Stimulated activated CD4-positive, alpha-beta T cell treated with anti-CD3 and anti-CD28 coated beads, TNF-alpha, amount 100 ng/mL, for 24 hours (primary cell): ENCODE measurements at places on chromosomes 4 and X.
A peak's percentile ranks its signal among the peaks of the same experiment; 100 is the strongest.

DNA sequence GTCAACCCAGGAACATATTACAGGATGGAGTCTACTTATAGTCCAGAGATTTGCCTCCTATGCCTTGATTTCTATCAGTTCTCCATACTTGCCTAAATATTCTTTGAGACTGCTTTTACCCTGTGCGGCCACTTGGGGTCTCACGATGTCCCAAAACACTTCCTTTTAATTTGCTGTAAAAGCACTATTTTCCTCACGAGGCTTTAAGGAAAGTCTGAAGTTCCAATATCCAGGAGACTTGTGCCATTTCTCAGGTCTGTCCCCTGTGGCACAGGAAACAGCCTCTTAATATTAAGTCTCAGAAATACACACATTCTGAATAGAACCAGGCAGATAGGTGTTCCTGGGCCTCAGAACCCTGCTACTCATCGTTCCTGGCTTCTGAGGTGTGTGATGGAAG is 142.9 kb downstream of the TMEM164 start:
- DNase-seq = no peak

- no peak for DNase-seq
Measured at GRCh38 chr4:56160636-56161035, 211.9 kb downstream of the CEP135 start.

GRCh38 chrX:110081740-110082139 is 78.8 kb downstream of the TMEM164 start:
- DNase-seq = no peak

GRCh38 chr4:139568206-139568955 is 12.4 kb upstream of the SETD7 start:
- no peak for DNase-seq

DNA sequence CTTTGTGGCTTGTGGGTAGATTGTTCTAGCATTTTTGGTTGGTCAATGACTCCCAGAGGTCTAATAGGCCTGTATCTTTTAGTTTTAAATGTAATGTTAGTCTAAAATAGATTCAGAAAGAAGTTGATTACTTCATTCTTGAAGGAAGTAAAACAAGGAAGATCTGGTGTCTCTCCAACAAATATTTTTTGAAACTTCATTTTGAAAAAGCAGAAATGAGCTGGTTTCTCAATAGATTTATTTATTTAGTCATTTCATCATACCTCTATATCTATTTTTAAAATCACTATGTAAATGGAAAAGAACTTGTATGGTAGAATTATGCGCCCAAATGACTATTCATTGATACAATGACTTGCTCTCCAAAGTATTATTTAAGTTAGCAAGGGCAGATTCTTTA is 7.2 kb downstream of the HTR2C start:
- DNase-seq = no peak

- no peak for DNase-seq
Measured at GRCh38 chrX:47480576-47480975, 2.4 kb downstream of the ZNF41 start.

DNA sequence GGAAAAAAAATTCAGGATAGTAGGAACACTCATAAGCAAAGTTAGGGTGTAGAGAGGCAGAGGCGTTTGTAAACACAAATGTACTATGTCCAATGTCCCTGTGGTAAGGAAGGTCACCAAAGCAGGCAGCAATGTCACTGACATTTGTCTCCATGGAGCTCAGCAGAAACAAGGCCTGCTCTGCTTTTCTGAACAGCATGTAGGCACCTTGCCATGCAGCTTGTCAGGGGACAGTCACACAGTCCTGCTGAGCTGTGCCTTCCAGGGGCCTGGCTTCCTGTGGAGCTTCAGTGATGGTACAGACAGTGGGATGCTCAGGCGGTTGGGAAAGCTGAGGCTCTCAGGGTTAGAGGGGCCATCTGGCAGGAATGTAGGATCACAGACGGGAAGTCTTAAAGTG is 74.5 kb upstream of the HS3ST1 start:
- DNase-seq = no peak

DNA sequence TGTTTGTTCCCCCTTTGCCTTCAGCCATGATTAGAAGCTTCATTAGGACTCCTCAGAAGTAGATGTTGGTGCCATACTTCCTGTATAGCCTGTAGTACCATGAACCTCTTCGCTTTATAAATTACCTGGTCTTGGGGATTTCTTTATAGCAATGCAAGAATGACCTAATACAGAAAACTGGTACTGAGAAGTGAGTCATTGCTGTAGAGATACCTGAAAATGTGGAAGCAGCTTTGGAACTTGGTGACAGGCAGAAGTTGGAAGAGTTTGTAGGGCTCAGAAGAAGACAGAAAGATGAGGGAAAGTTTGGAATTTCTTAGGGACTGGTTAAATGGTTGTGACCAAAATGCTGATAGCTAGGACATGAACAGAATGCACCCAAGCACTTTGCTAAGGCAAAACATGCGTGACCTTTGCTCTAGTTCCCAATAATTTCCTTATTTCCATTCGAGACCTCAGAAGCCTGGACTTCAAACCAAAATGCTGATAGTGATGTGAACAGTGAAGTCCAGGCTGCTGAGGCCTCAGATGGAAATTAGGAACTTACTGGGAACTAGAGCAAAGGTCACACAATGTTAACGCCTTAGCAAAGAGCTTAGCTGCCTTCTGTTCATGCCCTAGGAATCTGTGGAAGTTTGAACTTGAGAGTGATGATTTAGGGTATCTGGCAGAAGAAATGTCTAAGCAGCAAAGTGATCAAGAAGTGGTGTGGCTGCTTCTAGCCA is 3.0 kb upstream of the USP46 start:
- DNase-seq = no peak

DNA sequence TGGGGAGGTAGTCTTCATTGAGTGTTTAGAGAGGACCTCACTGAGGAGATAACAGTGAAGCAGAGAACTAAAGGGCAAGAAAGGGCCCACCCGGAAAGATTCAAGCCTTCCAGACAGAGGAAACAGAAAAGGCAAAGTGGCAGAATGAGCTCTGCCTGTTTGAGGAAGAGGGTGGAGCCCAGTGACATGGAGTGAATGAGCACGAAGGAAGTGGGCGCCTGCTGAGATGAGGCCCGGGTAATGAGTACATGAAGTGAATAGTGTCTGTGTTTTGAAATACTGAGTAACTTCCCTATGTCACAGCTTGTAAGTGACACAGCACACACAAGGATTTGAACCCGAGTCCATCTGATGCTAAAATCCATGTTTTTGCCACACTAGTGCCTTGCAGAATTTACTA is 32.5 kb upstream of the TLR2 start:
- DNase-seq = peak; percentile 27

DNA sequence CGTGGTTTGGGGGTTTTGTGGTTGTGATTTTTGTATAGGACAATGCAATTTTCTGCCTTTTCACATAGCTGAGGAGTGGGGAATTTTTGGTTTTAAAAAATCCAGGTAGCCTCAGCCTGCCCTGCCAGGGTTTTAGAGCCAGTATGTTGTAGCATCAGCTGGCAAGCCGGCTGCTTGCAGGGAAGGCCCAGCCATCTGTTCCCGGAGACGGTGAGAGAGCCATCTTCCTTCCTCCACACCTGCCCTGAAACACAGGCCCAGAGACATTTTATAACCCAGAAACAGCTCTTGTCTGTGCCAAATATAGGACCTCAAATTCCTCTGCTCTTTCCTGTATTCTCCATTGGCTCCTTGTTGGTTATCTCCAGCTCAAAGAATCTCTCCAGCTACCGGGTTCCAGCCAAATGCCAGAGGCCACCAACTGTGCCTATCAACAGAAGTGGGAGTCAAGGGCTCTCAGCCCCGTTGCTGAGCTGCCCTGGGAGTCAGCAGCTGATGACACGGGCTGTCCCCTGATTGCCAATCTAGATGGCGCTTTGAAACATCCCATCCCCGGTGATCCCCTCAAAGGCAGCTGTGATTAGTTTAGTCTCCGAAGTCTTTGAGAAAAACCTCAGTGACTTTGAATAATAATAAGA is 595.2 kb downstream of the MID1IP1 start:
- no peak for DNase-seq

DNA sequence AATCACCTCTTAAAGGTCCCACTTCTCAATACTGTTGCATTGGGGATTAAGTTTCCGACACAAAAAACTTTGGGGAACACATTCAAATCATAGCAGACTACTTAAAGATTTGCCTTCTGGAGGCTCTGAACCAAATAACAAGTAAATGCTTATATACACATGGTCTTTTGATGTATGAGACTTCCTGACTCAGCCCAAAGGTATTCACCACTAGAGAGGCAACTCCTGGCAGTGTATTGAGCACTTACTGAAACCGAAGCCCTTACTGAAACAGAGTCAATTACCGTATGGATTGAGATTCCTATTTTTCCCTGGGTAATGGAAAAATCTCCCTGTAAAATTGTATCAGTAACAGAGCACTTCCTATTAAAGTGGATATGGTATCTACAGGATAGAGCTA is 45.4 kb downstream of the ZCCHC13 start:
- no peak for DNase-seq

DNA sequence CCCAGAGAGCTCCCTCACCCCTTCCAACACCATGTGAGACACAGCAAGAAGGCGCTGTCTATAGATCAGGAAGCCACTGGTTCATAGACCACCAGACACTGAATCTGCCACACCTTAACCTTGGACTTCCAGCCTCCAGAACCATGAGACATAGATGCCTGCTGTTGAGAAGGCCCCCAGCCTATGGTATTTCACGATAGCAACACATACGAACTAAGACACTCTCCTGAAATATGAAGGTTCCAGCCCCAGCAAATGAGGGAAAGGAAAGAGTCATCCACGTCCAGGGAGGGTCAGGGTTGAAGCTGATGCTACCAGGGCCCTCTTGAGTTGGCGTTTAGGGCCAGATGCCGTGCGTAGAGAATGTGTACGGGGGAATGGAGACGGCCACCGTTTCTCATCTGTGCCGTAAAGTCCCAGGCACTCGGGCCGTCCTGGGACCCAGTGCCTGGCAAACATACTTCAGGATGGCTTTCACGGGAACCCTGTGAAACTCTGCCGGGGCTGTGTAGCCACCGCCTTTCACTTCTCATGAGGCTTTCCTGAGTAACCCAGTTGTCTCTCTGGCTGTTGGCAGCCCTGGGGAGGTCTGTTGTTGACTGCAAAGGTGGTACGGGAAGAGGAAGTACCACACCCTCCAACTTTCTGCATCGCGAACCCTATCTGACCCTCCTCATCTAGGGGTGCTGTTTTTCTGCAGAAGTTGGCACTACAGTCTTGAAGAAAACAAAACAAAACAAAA is 17.7 kb upstream of the P2RY8 start:
- DNase-seq = no peak

GRCh38 chr4:140861359-140862176 is 105.4 kb upstream of the TBC1D9 start:
- DNase-seq = peak; percentile 25

- no peak for DNase-seq
Measured at GRCh38 chrX:150769408-150769807, 76.2 kb downstream of the MTMR1 start.

DNA sequence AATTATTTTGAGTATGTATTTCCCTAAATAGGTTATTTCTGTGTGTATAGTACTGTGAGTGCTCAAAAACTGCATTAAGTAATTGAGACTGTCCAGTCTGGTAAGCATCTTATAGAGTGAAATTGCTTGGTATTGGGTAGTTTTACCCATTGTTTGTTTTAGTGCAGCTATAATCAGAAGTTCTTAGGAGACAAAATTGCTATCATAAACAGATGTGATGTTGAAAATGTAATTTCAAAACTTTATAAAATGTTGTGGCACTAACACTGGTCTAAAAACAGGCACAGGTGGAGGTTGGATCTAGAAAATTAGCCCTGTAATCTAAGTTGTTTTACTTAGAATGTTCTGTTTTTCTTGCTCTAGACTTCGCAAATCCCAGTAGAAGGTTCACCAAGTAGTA is 46.8 kb downstream of the RAPGEF2 start:
- DNase-seq = no peak

DNA sequence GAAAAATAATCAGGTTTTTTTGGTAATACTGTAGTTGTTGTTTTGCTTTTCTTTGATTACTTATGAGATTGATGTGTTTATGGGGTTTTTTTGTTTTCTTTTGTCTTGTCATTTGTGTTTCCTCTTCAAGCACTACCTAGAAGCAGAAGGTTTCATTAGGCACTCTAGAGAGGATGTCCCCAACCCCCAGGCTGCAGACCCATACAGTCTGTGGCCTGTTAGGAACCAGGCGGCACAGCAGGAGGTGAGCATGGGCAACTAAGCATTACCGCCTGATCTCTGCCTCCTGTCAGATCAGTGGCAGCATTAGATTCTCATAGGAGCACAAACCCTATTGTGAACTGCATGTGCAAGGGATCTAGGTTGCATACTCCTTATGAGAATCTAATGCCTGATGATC is 22.9 kb upstream of the NOCT start:
- DNase-seq = no peak

DNA sequence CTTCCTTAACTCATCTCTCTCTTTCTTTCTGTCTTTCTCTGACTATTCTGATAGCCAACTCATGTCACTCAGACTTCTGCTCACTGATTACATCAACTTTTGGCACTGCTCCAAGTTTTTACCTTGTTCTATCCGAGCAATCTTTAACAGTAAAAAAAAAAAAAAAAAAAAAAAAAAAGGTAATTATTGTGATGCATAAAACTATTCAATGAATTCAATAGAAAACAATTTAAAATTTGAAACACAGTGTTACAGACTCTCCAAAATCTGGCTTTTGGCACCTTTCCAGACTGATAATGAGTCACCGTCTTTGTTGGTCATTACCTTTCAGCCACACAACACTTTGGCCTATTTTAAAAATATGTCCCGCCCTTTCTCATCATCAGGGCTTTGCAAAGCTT is 229.5 kb downstream of the GALNTL6 start:
- DNase-seq = no peak

DNA sequence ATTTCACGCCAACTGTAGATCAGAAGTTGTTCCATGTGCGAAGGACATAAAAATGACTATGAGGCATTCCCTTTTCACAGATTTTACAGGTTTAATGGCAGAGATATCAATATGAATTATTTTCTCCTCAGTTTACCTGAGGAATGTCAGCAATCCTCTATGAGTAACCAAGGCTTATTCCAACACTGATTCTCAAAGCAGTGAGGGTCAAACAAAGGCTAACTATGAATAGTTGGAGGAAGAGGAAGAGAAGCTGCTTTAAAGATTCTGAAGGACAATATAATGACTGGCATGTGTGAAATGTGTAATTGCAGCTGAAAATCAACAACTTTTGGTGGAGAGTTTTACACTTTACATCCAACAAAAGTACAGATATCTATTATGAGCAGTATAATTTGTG is 29.1 kb downstream of the NAF1 start:
- no peak for DNase-seq

DNA sequence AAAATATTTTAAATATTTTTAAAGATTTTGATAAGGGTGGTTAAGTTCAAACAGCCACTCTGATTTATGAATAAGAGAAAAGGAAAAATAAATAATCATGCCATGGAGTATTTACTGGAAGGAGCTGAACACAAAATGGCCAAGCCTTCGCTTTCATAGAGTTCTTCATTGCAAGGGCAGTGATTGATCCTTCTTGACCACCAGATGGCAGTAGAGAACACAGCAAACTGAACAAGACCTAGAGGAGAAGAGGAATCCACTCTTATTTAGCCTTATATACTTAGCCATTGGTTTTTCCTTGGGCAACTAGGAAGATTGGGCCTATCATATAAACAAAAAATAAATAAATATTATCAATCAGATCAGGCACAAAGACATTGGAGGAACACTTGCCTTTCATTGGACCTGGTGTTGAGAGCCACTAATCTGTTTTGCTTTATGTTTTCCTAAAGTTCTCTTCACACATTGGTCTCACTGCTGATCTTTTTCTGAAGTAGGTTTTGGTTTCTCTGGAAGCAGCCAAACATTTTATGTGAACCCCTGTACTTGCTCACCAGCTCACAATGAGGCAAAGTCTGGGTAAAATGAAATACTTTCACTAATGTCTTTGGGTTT is 58.1 kb upstream of the PARM1 start:
- peak; percentile 0 for DNase-seq

- DNase-seq = no peak
Measured at GRCh38 chr4:16757080-16757521, 141.3 kb downstream of the LDB2 start.
